ENCODE measurements at places on chromosomes 11 and 22. TPM values are rescaled to one million over a fixed set of nuclear protein-coding genes. Genes with fewer than 3 reads are reported as not detected.

RPS19BP1 gene
- 66.1 TPM for total RNA-seq

TNNT3 gene
- total RNA-seq = 28.5 TPM

ZFPL1 gene
- 26.5 TPM for total RNA-seq

MYEOV gene
- 0.16 TPM for total RNA-seq

C22orf42 gene
- not detected for total RNA-seq

PRR5 gene
- 19.1 TPM for total RNA-seq

CDON gene
- 13.6 TPM for total RNA-seq

OSBP2 gene
- 4.9 TPM for total RNA-seq

NXPE1 gene
- total RNA-seq = not detected

OR8G5 gene
- total RNA-seq = not detected

ARHGAP8 gene
- 0.89 TPM for total RNA-seq

OR2AG2 gene
- 0.15 TPM for total RNA-seq

OOSP1 gene
- total RNA-seq = not detected

BATF2 gene
- total RNA-seq = 1.4 TPM

TBX1 gene
- total RNA-seq = 0.47 TPM

TENM4 gene
- 2.5 TPM for total RNA-seq

TCN1 gene
- total RNA-seq = not detected

SAA2 gene
- total RNA-seq = 45.8 TPM

MARK2 gene
- 37.5 TPM for total RNA-seq

OR8D4 gene
- 0.37 TPM for total RNA-seq

FGF4 gene
- not detected for total RNA-seq

TMEM151A gene
- 1.1 TPM for total RNA-seq

PAMR1 gene
- 23.4 TPM for total RNA-seq

SLC17A6 gene
- total RNA-seq = not detected

SHANK2 gene
- 0.44 TPM for total RNA-seq

LRRC4C gene
- total RNA-seq = 1.3 TPM

KCNQ1OT1 gene
- total RNA-seq = 0.59 TPM

CASP12 gene
- total RNA-seq = 0.32 TPM

CHRDL2 gene
- total RNA-seq = 25.4 TPM
